ENCODE measurements at places on chromosomes 12 and 14.

- no peak for DNase-seq
Observed at GRCh38 chr12:29200586-29200985, 51.5 kb downstream of the FAR2 start.

DNA sequence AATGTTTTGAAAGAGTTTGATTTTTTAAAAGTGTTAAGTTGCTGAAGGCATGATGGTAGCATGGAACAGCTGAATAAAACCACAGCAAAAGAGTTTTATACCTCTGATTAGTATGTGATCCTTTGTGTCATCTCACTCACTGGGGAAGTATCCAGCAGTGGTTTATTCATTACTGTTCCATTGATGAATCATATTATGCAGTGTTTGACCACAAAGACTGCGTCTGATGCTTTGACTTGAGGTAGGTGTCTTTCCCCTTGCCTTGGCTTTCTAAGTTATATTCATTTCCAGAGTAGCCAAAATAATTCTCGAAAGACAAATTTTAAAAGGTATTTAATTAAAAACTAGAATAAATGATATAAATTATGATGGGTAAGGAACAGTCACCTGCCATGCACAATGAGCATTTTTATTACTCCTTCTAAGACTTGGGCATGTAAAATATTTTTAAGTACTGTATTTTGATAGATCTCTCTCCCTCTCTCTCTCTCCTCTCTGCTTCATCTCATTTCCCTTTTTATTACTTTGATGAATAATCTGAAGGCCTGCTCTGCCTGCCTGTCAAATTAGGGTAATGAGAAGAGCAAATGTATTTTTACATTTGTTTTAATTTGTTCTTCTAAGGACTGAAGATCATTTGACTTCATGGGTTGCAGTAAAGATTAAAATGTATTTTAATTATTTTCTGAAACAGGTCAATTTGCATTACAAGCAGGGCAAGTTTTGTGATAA is 164.9 kb downstream of the NAV3 start:
- no peak for DNase-seq

- DNase-seq: no peak
Observed at GRCh38 chr12:116299064-116299463, 21.6 kb upstream of the MED13L start.

DNA sequence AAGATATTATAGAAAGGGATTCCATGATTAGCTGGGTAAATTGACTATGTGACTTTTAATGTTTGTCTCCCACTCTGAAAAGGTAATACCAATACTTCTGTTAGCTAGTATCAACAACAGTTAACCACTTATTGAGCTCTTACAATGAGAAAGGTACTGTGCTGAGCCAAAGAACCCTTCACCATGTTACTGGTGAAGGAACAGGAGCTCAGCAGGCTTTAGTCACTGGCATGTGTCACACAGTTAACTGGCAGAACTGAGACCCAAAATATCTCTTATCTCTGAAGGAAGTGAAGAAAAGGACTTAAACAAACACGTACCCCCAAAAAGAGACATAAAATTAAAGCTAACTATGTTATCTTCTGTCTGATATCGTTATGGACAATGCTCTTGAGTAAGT is 170.6 kb downstream of the MED13L start:
- DNase-seq: no peak

DNA sequence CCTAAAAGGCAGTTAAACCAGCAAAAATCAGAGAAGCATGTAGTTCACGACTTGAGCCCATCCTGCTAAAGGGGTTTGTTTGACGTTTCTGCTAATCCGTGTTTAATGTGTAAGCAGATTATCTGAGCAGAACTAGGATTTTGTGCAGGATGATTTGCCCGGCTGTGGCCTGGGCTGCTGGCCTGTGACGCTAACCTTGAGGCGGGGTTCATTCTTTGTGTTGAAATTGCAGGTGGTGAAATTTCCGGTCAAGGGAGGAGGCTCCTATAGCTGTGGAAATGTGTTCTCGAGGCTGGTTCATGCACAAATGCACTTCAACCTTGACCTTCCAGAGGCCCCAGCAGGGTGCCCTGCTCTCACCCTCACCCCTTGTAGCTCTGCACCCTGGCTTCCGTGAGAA is 63.7 kb downstream of the SLC24A4 start:
- no peak for DNase-seq

GRCh38 chr14:20609215-20610001 is 18.2 kb upstream of the RNASE12 start:
- DNase-seq: peak; percentile 91

DNA sequence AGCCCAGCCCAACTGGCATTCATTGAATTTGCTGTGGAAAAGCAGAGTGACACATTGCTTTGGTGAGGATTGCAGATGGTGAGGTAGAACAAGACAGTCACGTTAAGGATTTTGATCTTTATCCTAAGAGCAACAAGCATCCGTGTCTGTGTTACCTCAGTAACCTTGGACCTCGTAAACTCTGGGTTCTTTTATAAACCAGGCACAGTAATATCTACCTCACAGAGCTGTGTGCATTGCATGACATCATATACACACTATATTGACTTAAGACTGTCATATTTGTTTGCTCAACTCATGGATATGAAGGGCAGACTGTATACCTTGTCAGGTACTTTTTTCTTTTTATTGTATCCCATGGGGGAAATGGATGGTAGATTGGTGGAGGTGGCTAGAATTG is 156.2 kb downstream of the ETV6 start:
- DNase-seq: no peak

GRCh38 chr12:124488520-124488919 is 78.9 kb downstream of the NCOR2 start:
- DNase-seq: no peak

DNA sequence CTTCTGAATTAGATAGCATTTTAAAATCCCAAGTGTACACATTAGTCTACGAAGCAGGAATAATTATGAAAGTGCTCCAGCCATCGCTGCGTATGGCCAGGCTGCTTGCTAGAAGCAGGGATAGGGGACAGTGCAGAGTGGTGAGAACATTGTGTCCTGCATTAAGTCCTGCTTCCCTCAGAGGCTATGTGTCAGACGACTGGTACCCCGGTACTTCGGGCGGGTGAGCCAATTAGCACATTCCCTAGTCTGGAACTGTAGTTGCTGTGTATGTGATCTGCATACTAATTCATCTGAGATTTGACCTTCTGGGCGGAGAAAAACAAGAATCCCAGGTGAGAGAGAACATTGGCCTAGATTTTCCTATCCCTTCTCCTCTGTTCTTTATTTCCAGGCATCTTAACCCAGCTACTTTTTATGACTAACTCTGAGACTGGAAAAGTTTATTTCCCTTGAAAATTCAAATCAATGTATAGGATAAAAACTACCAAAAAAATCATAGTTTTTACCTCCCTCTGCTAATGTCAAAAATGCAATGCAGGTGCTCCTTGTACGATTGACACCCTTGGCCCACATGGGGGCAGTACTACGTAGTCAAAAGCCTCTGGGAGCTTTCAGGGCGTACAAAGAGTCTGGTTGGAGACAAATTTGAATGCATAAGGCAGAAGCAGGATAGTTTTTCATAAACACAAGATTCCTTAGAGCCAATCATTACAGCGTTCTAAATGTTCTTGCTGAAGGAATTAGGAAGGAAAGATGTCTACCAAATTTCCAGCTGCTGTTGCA is 764.3 kb downstream of the NOVA1 start:
- DNase-seq: no peak

- no peak for DNase-seq
Observed at GRCh38 chr14:20331053-20331613, 1.9 kb downstream of the CCNB1IP1 start.

GRCh38 chr12:1398673-1399072 is 195.7 kb downstream of the FBXL14 start:
- no peak for DNase-seq

DNA sequence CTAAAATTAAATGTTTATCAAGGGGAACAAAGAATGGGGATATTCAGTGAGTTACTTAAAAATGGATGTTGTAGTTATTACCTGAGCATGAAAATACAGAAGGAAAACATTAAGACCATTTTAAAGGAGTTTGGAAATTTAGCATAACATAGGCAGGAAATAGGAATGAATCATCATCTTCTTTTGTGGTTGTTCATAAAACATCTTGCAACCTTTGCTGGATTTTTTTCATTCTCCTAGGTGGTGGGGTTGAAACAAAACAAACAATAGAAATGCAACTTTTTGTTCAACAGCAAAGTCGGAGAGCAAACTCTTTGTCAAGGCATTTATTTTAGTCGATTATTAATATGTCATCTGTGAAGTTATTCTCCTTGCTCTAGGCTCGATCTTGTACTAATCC is 275.1 kb downstream of the IPO8 start:
- DNase-seq: no peak

- DNase-seq: peak; percentile 63
Observed at GRCh38 chr14:90060965-90061684, 669 bp upstream of the KCNK13 start.

- DNase-seq: no peak
Observed at GRCh38 chr12:100503228-100503628, 29.6 kb downstream of the NR1H4 start.

- DNase-seq: no peak
Observed at GRCh38 chr14:56715938-56716337, 94.3 kb downstream of the OTX2 start.
